ENCODE measurements at places on chromosomes 4 and X.

- DNase-seq = peak; percentile 41
Measured at GRCh38 chrX:12791257-12792228, at the start of gene PRPS2. Gene PRPS2, plus strand, starts transcription at chrX:12791412. Its CDS starts 86 bp downstream, at chrX:12791498.

DNA sequence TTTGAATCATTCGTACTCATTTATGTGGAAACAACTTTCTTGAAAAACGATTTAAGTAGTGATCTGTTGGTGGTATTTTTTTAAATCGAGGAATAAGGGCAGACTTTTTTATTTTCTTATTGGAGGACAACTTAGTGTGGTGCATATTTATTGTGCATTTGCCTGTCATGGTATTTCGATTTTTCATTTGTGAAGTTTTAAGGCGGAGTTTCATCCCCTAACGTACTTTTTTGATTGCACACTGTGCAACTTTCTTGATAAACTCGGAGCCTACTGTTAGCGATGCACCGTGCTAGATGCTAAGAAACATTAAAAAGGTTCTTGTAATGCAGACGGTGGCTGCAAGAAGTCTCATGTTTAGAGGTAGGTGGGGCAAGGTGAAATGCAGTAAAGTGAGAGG lies 1.4 kb downstream of the ZFX start:
- DNase-seq = no peak

DNA sequence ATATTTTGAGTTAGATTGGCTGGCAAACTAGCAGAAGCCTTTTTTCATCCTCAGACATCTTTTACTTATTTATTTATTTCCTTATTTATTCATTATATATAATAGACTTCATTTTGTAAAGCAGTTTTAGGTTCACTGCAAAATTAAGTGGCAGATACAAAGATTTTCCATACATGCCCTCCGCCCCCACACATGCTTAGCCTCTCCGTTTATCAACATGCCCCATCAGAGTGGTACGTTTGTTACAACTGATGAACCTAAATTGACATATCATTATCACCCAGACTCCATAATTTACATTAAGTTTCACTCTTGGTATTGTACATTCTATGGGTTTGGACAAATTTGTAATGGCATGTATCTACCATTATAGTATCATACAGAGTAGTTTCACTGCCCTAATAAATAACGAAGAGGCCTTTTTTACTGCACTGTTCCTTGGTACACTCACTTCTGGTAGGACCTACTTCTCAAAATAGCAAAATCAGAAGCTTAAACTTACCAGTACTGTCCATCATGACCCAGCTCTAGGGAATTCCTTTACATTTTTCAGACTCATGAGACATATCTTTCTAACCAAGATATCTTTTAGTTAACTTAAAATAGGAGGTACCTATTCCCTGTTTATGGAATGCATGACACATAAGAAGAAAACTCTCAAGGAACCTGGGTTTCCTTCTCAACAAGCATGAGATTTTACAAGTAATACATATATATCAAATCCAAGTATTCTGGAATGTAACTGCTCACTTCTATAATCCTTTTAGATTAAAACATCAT lies 4.8 kb upstream of the TMPRSS11B start:
- DNase-seq = no peak

DNA sequence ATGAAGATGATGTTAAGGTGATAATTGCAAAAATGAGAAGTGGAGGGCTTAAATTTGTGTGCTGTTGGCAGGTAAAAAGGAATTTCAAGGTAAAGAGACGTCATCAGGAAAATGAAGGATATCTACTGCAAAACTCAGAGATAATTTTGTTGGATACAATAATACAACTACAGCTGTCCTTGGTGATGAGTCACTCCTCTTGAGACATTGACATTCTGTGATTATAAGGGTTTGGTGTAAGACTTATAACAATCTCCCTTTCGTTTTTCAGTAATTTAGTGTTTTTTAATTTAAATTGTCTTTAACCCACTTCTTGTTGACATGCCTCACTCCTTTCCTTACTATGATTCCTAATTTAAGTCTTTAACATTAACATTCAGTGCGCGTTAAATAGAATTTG lies 1074.1 kb upstream of the SLIT2 start:
- DNase-seq = no peak

DNA sequence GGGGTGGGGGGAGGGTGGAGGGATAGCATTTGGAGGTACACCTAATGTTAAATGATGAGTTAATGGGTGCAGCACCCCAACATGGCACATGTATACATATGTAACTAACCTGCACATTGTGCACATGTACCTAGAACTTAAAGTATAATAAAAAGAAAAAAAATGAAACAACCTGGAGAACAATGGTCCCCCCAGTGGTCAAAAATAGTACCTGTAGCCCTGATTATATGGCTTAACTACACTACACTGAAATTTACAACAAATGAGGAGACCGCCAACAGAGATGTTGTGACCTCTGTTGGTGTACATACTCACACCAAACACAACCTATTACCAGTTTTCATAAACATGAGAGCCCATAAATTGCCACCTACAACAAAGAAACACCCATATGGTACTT lies 7.3 kb upstream of the MAGEE1 start:
- no peak for DNase-seq

- DNase-seq = no peak
Measured at GRCh38 chrX:71910986-71911730, 513 bp downstream of the NHSL2 start.

DNA sequence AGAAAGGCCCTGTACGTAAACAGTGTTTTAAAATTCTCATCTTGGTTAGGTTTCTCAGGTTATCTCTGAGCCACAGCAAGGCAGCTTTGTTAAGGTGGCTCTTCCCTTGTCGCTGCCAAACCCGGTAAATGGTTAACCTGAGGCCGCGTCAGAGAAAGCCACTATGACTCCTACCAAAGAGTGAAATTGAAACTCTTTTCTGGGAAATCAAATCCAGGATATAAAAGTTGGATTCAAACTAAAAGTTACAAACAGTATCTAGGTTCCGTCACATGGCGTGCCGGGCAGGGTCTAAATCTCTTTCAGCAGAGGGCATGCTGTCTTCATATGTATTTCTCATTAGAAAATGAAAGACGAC lies 433 bp downstream of the MMAA start:
- DNase-seq = no peak

GRCh38 chrX:96889726-96890125 lies 6.0 kb downstream of the RPA4 start:
- no peak for DNase-seq

DNA sequence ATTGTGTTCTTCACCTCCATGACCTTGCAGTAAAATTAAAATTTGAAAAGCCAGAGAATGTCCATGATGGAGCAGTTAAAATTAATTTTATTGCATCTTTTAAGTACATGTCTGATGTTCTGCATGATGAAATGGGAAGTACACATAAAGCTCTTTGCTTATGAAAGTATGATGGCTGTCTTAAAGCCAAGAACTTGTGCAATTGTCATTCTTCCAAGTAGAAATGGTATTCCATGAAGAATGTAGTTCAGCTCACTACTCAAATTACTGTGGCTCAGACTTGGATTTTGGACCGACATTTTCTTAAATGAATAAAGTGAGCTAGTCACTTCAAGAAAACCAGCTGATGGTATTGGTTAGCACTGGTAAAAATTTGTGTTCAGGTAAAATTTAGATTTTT lies 161.7 kb upstream of the CXCL13 start:
- no peak for DNase-seq

GRCh38 chrX:44935640-44936039 lies 62.7 kb downstream of the KDM6A start:
- DNase-seq = no peak

GRCh38 chrX:111352424-111352823 lies 59.6 kb downstream of the DCX start:
- no peak for DNase-seq

DNA sequence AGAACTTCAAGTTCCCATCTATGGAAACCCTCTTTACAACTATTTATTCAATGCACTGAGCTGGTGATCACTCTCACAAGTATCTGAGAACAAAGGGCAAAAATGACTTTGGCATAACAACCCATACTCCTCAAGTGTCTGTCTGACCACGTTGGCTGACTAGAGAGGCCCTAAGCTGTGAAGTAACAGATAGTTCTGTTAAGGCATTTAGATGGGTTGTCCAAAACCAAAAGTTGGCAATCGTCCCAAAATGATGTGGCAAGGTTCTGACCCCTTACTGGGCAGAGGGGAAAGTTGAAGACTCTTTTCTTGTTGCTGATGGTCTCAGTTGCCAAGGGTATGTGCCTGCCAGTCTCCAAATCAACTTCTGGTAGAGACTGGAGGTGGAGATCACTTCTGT lies 524.8 kb downstream of the PPARGC1A start:
- DNase-seq = no peak

GRCh38 chr4:15757054-15757453 lies 21.1 kb upstream of the CD38 start:
- DNase-seq = no peak

GRCh38 chr4:138400543-138400942 lies 158.4 kb upstream of the SLC7A11 start:
- DNase-seq = no peak

GRCh38 chr4:25477221-25477620 lies 100.2 kb downstream of the ANAPC4 start:
- DNase-seq = no peak

Measured in head of caudate nucleus (tissue), 42 donors.